Left hindlimb (tissue), 1 donor: ENCODE measurements at places on chromosomes 7 and 10.

DNA sequence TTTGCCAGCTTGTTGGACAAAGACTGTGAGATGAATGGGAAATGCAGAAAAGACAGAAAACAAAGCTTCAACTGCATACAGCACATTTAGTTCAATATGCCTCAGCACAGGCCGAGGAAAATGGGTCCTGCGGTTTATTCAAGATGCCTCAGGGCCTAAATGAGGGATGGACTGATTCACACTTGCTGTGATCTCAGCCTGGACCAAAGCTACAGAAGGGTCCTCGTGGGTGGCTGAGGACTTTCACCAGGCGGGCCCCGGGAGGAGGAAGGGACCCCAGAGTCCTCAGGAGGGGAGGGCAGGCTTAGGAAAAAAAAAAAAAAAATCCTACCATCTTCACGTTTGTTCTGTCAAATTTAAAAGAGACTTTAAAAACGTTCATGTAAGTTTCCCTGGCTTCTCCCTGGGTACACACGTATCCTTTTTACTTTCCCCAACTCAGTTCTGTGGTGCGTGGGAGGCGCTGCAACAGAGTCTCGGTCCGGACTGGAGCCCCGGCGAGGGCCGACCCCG is 624 bp upstream of the ZNF783 start:
- DNase-seq: no peak

- DNase-seq: no peak
Measured at GRCh38 chr7:135960709-135961451, 16.3 kb downstream of the MTPN start.

DNA sequence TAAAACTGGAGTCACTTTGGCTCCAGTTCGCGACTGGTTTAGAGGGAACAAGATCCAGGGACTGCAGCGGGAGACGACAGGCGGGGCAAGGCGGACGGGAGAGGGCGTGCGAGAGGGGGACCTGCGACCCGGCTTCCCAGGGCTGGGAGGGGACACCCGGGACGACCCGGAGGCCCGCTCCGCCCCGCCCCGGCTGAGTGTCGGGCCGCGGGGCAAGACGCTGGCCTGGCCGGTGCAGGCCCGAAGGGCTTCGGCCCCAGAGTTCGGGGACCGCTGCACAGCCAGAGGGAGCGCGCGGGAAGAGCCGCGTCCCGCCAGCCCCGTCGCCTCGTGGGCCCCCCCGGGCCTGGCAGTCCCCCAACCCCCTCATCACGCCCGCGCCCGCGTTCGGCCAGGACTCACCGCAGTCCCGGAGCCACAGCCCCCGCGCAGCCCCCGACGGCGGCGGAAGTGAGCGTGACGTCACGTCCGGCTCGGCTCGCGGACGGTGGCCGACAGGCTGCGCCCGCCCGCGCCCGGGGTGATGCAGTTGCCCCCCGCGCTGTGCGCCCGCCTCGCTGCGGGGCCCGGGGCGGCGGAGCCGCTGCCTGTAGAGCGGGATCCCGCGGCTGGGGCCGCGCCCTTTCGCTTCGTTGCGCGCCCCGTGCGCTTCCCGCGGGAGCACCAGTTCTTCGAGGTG is at the start of the genes TUBGCP2 and ZNF511:
TSS of gene TUBGCP2 (minus strand) at position 452 of the 679 bp plus-strand sequence. CDS start 5,931 bp downstream, outside the sequence.
TSS of gene ZNF511 (plus strand) at position 494 of the 679 bp plus-strand sequence. CDS start at position 524, 30 bp downstream.
- peak; percentile 91 for DNase-seq

DNA sequence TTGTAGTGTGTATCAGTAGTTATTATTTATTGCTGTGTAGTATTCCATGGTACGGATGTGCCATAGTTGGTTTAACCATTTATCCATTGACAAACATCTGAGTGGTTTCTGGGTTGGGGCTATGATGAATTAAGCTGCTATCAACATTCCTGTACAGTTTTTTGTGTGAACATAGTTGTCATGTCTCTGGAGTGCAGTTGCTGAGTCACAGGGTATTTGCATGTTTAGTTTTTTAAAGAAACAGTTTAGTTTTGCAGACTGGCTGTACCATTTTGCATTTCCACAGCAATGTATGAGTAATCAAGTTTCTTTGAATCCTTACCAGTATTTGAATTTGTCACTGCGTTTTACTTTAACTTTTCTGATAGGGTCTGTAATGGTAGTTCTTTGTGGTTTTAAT is 516.7 kb upstream of the CELF2 start:
- DNase-seq: no peak

GRCh38 chr7:142709921-142710320 is 39.4 kb upstream of the PRSS1 start:
- no peak for DNase-seq

- no peak for DNase-seq
Measured at GRCh38 chr10:785089-785860, 95.8 kb upstream of the DIP2C start.

GRCh38 chr10:119370972-119371703 is 163.8 kb downstream of the GRK5 start:
- DNase-seq: peak; percentile 66

DNA sequence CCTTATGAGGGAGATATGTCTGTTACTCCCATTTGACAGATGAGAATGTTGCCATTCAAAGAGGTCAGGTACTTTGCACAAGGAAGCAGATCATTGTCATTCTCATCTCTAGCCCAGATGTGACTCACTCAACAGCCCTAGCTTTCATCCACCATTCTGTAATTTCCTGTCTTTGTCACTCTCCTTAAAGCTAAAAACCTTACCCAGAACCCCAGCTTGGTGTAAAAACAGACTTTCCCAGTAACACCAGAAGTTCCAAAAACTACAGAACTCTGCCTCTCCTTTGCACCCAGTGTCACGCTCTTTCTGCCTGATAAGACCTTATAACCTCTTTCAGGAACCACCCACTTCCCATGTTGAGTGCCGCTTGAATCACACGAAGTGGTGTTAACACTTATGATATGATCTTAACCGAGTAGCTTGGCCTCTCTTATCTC is 89.1 kb upstream of the SP4 start:
- no peak for DNase-seq

GRCh38 chr10:128150045-128150493 is 23.8 kb upstream of the MKI67 start:
- DNase-seq: peak; percentile 65

GRCh38 chr7:144459635-144460034 is 56.1 kb upstream of the NOBOX start:
- no peak for DNase-seq

DNA sequence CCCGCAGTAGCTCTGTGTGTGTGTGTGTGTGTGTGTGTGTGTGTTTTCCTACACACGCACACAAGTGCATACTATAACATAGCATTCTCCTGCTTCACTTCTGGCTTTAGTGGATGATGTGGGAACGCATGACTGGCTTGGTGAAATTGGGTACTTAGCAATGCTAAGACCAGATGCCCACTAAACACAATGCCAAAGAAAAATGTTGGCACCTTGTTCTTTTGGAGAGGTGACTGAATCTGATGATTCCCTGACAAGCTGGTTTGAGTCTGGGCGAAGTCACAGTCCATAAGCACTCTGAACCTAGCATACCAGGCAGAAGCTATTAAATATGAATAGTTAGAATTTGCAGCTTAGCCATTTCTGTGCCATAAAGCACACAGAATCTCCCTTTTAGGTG is 68.0 kb upstream of the CDCA7L start:
- no peak for DNase-seq

DNA sequence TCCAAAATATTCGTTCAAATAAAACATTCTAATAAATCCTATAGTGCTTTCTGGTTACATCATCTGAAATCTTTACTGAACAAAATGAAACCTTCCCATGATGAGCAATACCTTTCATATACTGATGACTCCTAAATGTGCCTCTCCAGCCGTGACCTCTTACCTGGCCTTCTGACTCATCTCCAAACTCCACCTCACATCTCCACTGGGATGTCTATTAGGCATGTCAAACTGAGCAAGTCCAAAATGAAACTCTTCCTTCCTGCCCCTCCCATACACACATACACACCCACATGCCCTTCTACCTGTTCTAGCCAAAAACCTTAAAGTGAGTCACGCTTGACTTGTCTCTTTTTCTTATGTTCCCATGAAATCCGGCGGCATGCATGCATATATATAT is 22.9 kb downstream of the GSAP start:
- no peak for DNase-seq

GRCh38 chr10:97428572-97428981 is 2.6 kb downstream of the PGAM1 start:
- no peak for DNase-seq

GRCh38 chr10:74827045-74827441 is 643 bp downstream of the KAT6B start:
- DNase-seq: no peak

DNA sequence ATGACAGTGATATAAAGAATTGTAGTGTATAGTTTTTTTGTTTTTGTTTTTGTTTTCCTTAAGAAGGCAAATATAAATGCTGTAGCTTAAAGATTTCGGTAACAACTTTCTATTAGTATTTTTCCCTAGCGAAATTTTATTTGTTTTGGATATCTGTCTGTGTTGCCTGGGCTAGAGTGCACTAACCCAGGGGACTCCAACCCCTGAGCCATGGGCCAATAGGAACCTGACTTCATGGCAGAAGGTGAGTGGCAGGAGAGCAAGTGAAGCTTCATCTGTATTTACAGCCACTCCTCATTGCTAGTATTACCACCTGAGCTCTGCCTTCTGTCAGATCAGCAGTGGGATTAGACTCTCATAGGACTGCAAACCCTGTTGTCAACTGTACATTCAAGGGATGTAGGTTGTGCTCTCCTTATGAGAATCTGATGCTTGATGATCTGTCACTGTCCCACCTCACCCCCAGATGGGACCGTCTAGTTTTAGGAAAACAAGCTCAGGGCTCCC is 65.4 kb upstream of the CCAR1 start:
- DNase-seq: no peak
